ENCODE measurements at places on chromosomes 13 and 19.
A peak's percentile ranks its signal among the peaks of the same experiment; 100 is the strongest.

DNA sequence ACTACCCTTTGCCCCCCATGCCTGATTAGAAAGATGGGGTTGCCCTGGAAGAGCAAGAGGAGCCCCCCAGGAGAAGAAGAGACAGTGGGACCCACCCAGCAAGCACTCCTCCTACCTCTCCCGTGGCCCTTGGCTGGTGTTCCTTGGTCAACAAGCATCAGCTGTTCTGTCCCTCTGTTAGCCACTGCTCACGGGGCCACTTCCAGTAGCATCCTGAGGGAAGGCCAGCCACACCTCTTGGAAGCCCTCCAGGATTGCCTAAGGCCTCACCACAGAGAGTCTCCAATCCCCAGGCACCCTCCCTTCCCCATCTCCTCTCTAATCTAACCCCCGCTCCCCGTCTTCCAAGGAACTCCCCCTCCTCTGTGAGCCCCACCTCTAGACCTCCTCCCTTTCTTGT is 15.1 kb upstream of the DPP9 start:
- DNase-seq: no peak

GRCh38 chr13:34358811-34359513 is 541.0 kb downstream of the RFC3 start:
- no peak for DNase-seq

DNA sequence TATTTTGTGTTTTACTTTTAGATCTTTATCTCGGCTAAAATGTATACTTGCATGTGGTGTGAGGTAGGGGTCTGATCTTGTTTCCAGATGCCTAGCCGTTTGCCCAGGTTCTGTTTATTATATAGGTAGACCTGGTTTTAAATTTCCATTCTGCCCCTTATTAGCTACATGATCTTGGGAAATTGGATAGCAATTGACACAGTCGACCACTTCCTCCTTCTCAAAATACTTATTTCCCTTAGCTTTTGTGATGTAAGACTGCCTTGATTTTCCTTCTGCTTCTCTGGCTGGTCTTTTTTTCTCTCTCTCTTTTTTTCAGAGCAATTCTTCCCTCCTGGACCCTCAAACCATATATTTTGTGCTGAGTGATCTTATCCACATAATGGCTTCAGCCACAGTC is 3.0 kb upstream of the PGLYRP1 start:
- DNase-seq: no peak

DNA sequence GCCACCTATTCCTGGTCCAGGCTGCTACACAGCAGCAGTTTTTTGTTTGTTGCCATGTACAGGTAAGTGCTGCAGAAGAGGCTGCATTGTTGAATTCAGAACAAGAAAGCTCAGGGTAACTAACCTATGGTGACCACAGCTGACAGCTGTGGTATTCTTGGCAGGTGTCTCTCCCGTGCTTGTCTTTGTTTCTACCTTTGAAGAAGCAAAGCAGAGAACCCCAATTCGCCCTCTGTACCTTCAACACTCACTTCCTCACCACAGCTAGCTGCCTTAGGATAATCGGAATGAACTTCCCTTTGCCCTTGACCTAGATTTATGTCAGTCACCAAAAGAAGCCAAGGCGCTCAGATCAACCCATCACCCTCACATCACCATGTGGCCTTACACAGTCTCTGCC is 1703.3 kb upstream of the SLC10A2 start:
- DNase-seq: no peak

GRCh38 chr19:35265900-35266519 is 2.8 kb upstream of the USF2 start:
- DNase-seq: no peak

GRCh38 chr13:112159575-112160547 is 92.9 kb downstream of the SOX1 start:
- no peak for DNase-seq

DNA sequence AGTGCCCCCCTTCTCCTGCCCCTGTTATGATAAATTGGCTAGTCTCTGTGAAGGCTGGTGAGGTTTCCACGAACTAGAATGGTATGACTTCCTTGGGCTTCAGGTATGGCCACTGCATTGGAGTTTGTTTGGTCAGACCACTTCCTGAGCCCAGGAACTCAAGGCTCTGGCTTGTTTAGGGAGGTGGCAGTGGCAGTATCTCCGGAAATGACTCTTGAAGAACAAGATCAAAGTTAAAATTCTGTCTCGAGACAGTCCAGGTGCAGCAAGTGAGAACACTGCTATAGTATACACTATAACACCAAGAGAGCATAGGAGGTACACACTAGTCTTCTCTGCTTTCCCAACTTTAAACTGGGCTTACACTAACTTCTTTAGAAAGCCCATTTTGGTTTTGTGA is 309.1 kb downstream of the KLF12 start:
- DNase-seq: no peak

DNA sequence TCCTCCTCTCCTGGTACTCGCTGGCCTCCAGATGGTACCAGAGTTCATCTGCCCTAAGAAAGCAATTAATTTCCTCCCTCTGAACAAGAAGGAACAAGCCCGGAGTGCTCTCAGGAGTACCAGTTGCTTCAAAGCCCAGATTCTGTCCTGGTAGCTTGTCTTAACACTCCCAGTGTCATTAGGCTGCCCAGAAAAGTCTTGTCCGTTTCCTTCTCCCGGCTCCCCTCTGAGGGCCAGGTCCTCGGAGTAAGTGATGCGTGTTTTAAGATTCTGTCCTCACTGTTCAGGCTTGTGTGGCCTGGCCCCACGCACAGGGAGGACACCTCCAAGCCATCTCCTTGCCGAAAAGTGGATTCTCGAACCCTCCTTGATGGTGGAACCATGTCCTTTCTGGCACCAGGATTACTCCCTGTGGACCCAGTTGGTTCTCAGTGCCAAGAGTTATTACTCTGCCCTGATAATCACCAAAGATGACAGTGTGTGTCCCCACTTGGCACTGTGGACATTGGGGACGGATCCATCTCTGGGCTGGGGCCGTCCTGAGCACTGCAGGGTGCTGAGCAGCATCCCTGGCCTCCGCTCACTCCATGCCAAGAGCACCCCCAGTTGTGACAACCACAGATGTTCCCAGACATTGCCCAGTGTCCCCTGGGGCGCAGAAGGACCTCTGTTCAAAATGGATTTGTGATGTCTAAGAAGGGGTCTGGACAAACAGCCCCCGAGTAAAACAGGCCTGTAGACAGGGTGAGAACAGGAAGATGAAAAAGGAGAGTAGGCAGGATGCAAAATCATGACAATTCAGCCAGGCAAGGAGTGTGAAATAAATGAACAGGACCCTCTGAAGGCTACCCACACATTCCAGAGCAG is 52.4 kb downstream of the RFX2 start:
- DNase-seq: no peak

GRCh38 chr13:71828117-71828516 is 38.9 kb downstream of the DACH1 start:
- no peak for DNase-seq

GRCh38 chr19:46192992-46193650 is 36.4 kb upstream of the IGFL1 start:
- peak; percentile 82 for DNase-seq

GRCh38 chr19:58450856-58451357 is 515 bp upstream of the ZNF324B start:
- DNase-seq: no peak

DNA sequence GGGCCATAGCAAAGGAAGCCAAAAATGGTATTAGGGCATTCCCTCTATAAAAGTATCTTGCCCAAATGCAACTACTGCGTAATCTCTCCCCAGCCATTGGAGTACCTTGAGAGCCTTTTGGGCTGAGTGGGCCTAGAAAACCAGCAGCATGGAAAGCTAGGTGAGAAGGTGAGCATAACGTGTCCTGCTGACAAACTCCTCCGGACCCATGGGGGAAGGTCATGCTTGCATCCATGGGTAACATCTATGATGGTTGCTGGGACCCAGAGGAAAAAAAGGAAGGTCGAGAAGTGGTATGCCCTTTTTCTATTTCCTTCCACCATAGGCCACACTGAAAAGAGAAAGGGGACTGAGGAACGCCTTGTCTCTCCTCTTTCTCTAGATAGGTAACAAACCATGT is 57.4 kb downstream of the ZNF728 start:
- no peak for DNase-seq

- DNase-seq: no peak
Observed at GRCh38 chr19:17447704-17448130, 751 bp downstream of the TMEM221 start.

- DNase-seq: no peak
Observed at GRCh38 chr13:84865783-84866221, 933.4 kb downstream of the SLITRK6 start.

GRCh38 chr13:66659701-66660467 is 570.3 kb downstream of the PCDH9 start:
- no peak for DNase-seq

DNA sequence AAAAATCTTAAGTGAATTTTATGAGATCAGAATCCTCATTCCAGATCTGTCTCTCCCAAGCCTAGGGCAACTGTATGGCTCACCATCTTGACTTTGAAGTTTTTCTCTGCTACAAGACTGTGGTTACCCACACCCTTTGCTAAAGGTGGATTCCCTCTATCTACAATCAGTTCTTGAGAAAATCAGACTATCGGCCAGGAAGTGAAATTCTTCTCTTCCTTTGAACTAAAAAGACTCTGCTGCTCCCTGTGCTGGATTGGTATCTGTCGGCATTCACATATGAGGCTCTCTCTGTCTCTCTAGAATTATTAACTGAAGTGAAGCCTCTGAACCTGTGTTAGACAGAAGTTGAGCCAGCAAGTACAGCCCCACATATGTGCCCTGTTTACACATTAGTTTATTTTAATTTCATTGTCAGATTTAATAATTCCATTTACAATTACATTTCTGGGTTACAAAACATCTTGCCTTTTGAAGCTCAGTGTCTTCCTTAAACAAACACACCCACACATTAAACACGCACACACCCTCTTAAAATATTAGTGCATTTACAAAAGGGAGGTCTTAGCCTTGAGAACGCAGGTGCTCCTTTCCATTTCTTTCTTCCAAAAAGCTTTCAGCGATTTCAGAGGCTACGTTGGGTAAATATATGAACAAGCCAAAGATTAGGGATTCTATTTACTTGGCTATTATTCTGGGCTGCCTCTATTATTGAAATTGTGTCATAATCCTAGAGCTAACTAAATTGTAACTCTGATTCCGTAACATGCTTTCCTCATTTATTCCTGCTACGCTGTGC is 145.7 kb downstream of the MIPEP start:
- DNase-seq: no peak

GRCh38 chr19:14764401-14764800 is 14.0 kb downstream of the ADGRE2 start:
- no peak for DNase-seq

DNA sequence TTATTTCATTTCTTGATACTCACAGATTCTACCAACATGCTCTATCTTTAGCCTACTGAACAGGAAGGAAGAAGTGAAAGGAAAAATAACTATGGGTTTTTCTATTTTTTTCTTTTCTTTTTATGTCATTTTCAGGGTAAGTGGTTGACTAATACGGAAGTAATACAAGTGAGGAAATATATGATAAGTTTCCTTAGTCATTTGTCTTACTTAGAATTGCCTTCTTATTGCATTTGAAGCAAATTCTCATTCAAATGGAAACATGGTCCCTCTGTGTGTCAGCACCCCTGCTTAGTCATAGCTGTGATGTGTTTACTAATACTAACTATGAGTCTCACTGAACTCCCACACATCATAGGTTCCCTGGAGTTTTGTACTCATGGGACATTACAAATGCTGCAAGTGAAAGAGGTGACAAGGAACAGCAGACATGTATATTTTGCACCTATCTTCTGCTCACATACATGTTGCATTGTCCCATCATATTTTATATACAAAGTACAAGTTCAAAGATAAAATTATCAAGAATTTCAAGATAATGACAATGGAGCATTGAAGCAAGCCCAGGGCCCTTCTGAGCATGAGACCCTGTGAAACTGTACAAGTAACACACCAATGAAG is 60.1 kb downstream of the DCT start:
- DNase-seq: peak; percentile 20

DNA sequence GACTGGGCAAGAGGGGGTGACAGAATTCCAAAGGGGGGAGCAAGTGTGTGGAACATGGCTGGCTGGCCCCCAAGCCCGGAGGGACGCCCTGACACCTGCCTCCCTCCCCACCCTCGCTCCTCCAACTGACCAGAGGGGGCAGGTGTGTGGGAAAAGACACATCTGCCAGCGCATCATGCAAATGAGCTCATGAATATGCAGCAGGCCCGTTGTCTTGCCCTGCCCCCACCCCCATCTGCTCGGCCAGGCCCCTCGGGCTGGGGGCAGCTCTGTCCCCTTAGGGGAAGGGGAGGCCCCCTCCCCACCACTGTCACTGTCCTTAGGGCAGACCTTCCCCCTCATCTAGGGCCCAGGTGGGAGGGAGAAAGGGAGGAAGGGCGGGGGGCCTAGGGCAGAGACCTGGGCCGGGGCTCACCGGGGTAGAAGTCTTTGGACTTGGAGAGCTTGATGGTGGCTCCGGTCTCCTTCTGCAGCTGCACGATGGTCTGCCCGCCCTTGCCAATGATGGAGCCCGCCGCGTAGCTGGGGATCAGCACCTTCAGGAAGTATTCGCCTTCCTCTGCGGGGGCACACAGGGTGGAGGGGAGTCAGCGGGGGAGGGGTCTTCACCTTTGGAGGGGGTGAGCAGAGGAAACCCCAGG is 12.9 kb downstream of the NOVA2 start:
- DNase-seq: no peak

DNA sequence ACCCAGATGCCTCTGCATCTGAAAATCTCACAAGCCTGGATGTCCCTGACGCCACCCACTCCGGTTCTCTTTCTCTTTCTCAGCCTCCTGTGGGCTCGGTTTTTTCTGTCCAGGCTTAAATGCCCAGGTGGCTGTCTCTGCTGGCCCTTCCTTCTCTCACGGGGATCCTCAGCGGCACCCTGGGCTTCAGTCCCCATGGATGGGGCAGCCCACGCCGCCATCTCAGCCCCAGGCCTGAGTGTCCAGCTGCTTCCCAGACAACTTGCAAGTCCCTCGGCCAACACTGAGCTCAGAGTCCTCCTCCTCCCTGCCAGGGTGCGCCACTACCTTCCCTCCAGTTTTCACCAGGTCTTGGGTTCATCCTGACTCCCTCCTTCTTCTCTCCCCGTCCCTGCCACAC is 6.4 kb downstream of the FBN3 start:
- no peak for DNase-seq

- no peak for DNase-seq
Observed at GRCh38 chr19:5048727-5049553, 80.0 kb downstream of the KDM4B start.

DNA sequence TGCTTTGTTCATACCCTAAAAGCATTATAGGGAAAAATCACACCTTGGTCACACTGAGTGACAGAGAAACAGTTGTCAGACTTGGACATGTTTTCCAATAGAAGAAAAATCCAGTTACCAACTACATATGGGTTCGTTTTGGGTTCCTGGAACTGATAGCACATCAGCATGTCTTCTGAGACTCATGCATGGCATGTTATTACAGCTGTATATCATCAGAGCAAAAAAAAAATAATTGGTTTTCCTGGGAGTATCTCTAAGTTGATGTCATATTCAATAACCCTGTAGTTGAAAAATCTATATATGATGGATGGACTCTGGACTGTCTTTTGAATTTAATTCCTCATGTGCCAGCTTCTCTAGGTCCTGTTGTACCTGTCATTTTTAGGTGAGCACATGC is 211.6 kb downstream of the DNAJC15 start:
- DNase-seq: no peak

All from NK-92 treated with Interleukin-12 subunit alpha and Interleukin-12 subunit beta, amount 100 ng/mL, for 24 hours (cell line).